ENCODE measurements at places on chromosomes 2 and 18. TPM values are rescaled to one million over a fixed set of nuclear protein-coding genes. Genes with fewer than 3 reads are reported as not detected.

The ZNF2 gene
- total RNA-seq, result 6.6 TPM

The CNDP1 gene
- not detected for total RNA-seq

The TMEM150A gene
- total RNA-seq, result 36.7 TPM

DNA sequence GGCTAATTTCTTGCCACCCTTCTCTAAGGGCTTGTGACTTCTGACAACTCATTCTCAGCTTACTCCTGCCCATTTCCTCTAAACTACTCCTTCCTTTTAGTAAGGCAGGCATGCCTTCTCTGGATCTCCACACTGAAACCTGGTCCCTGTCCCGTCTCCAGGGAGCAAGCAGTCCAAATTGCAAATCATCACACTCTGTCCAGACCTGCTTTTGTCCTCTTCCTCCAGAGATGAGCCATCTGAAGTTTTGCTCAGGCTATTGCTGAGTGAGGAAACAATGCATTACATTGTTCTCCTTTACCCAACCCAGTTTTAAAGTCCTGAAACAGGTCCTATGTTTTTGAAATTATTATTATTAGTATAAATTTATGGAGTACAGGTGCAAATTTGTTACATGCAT, 57.3 kb downstream of the ARHGAP25 start:
- no peak overlapping the region for H3K4me3 ChIP-seq
- no peaks in the 10 kb centered on the region for H3K27me3 ChIP-seq
- no peaks in the 10 kb centered on the region for H3K36me3 ChIP-seq
- H3K4me1 ChIP-seq, result no peaks in the 10 kb centered on the region

GRCh38 chr2:196649202-196649601, 9.7 kb downstream of the CCDC150 start:
- no peak overlapping the region for H3K4me3 ChIP-seq
- no peaks in the 10 kb centered on the region for H3K36me3 ChIP-seq
- H3K27me3 ChIP-seq, result no peaks in the 10 kb centered on the region

- no peaks in the 10 kb centered on the region for H3K27me3 ChIP-seq
- H3K4me1 ChIP-seq, result no peaks in the 10 kb centered on the region
- H3K36me3 ChIP-seq, result no peaks in the 10 kb centered on the region
- no peak overlapping the region for H3K4me3 ChIP-seq
- no peak overlapping the region for H3K27ac ChIP-seq
Observed at GRCh38 chr2:214127571-214127970, 283.3 kb upstream of the VWC2L start.

GRCh38 chr2:166831930-166832329, 56.4 kb upstream of the XIRP2 start:
- no peaks in the 10 kb centered on the region for H3K4me1 ChIP-seq
- no peaks in the 10 kb centered on the region for H3K27me3 ChIP-seq
- no peak for DNase-seq
- H3K27ac ChIP-seq, result no peak overlapping the region
- no peaks in the 10 kb centered on the region for H3K36me3 ChIP-seq

GRCh38 chr2:45607701-45608100, 3.4 kb downstream of the SRBD1 start:
- H3K4me1 ChIP-seq, result peaks cover 26% of the 10 kb centered on the region
- no peak for DNase-seq
- peaks cover 23% of the 10 kb centered on the region for H3K36me3 ChIP-seq
- no peak overlapping the region for H3K4me3 ChIP-seq

- DNase-seq, result peak; percentile 75
- no peak overlapping the region for H3K27ac ChIP-seq
- H3K4me1 ChIP-seq, result no peaks in the 10 kb centered on the region
- H3K4me3 ChIP-seq, result no peak overlapping the region
- no peaks in the 10 kb centered on the region for H3K27me3 ChIP-seq
- H3K36me3 ChIP-seq, result no peaks in the 10 kb centered on the region
Observed at GRCh38 chr2:100038011-100038410, 104.4 kb downstream of the AFF3 start.

DNA sequence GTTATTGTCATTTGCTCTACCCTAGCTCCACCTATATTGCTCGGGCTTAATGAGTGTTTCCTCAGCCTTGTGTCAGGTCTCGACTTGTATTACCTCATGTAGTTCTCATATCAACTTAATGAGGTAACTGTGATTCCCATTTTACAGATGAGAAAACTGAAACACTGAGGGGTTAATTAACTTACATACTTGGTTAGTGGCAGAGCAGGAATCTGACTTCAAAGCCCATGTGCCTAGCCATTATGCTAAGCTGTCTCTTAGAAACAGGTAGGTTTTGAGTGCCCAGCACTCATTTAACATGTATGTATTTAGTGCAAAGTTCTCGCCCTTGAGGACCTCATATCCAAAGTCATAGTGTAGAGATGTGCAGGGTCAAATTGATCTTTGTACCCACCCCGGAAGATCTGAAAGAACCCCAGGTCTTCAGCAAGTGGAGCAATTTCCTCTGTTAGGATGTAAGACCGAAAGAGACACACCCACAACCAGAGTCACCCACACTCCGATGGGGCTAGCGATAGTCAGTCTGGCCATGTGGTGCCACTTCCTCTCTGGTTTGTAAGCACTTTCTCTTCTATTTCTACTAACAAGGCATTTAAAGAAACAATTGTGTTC, 121.0 kb upstream of the SLC39A10 start:
- H3K27me3 ChIP-seq, result no peaks in the 10 kb centered on the region
- H3K4me3 ChIP-seq, result no peak overlapping the region
- H3K4me1 ChIP-seq, result peaks cover 3% of the 10 kb centered on the region

DNA sequence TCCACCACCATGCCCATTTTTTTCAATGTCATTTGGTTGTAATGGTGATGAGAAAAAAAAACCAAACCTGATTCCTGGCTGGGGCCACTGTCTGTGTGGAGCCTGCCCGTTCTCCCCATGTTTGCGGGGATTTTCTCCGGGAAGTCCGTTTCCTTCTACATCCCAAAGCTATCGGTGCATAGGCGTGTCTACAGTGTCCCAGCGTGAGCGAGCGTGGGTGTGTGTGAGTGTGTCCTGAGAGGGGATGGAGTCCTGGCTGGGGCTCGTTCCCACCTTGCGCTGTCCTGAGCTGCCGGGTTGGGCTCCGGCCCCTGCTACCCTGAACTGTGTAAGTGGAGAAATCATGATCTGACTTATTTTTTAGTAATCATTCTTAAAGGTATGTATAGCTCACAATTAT, 7.3 kb upstream of the ZAP70 start:
- no peak overlapping the region for H3K4me3 ChIP-seq
- H3K4me1 ChIP-seq, result no peaks in the 10 kb centered on the region
- no peak for DNase-seq
- H3K36me3 ChIP-seq, result no peaks in the 10 kb centered on the region
- H3K27ac ChIP-seq, result no peak overlapping the region

DNA sequence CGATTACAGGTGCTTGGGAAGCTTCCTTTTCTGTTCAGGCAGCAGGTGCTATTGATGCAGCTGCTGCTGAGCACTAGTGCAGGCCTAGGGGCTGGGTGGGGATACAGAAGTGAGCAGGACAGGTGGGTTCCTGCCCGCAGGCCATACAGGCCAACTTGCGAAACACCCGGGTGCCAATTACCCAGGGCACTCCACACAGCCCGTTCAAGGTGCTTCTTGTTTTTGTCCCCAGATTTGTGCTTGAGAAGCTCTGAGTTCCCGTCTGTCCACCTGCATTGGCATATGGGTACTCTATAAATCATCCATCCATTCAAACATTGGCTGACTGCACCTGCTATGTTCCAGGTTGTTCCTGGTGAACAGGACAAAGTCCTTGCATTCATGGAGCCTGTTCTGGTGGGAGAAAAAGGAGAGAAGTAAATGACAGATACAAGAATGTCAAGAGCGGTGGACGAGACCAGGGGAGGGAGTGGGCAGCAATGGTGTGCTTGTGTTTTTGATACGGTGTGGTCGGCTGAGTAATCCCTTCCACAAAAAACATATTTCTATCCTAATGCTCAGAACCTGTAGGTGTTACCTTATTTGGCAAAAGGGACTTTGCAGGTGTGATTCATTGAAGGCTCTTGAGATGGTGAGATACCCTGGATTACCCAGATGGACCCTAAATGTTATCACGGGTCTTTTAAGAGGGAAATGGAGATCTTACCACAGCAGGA, 31.4 kb downstream of the SH3BP4 start:
- no peaks in the 10 kb centered on the region for H3K27me3 ChIP-seq
- H3K4me1 ChIP-seq, result peaks cover 58% of the 10 kb centered on the region
- no peak overlapping the region for H3K4me3 ChIP-seq
- peak overlapping the region; percentile 81 for H3K27ac ChIP-seq
- DNase-seq, result no peak
- H3K36me3 ChIP-seq, result no peaks in the 10 kb centered on the region

DNA sequence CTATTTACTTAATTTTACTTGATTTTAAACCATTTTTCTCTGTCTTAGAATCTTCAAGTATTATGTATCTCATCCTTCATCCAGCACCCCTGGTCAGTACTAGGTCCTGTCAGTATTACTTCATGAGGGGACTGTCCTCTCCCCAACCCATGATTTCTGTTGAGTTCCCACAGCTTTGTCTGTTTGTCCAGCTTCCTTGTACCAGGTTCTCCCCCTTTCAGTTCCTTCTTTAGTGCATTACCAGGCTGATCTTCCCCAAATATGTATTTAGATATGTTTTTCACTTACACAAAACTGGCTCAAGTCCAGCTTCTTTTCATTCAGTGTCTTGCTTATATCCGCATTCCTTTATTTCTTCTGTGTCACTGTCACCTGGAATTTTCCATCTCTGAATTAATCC, 13.8 kb upstream of the TTC27 start:
- DNase-seq, result no peak
- no peaks in the 10 kb centered on the region for H3K27me3 ChIP-seq
- no peak overlapping the region for H3K27ac ChIP-seq
- no peak overlapping the region for H3K4me3 ChIP-seq
- H3K4me1 ChIP-seq, result no peaks in the 10 kb centered on the region
- peaks cover 74% of the 10 kb centered on the region for H3K36me3 ChIP-seq

DNA sequence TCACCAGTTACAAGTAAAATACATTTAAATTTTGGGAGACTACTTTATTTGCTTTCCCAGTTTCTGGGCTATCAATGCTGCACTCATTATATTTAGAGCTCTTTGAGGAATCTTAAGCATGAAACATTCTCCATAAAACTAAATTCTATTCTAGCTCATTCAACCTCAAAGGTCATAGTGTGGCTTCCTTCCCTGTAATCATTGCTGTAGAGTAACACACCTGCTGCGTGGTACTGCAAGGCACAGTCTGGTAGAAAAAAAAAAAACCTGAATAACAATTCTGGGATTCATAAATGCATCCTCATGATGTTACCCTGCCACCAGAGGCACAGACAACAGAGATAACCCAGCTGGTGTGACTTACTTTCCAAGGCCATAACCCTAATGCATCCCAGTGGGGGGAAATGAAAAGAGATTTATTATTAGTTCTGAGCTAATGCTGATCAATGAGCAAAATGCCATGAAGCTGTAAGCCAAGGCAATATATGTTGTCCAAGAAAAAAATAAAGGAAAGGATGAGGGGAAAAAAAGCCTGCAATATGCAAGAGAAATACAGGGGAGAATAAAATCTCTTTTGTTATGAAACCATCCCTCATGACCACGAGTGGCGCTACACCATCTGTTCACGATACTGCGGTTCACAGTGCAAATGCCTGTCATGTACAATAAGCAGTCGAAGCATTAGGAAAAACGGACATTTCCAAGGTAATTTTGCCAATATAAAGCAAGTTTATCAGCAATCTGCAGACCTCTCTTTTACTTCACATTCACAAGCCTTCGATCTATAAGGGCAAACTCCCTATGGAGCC, 1481.6 kb upstream of the PIK3C3 start:
- no peak overlapping the region for H3K27ac ChIP-seq
- H3K4me1 ChIP-seq, result no peaks in the 10 kb centered on the region
- no peak for DNase-seq
- no peaks in the 10 kb centered on the region for H3K36me3 ChIP-seq
- no peaks in the 10 kb centered on the region for H3K27me3 ChIP-seq
- H3K4me3 ChIP-seq, result no peak overlapping the region

DNA sequence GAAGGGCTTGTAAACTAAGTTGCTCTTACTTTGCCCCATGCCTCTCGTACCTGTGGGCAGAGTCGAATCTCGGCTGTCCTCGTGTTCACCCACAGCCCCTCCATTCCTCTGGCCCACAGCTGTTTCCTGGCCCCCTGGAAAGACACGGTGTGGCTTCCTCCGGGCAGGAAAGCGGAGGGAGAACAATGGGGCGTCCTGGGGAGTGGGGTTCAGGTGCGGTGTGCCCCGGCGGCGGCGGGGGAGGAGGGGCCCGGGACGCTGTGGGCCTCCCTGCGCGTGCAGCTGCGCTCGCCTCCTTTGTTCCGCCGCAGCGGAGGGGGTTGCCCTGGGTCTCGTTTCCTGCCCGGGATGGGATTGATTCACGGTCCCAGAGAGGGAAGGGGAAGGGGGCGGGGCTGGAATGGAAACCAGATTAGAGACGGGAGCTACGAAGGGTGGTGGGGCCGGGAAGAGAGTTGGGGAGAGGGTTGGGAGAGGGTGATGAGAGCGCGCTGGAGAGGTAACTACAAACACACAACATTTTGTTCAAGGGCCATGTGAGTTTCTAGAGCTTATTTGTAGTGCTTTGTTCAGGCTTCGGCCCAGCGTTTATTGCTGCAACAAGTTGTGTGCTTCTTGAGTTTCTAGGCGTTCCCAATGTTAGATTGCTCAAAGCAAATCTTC, 796 bp downstream of the MYO1B start:
- H3K27ac ChIP-seq, result peak overlapping the region; percentile 70
- no peaks in the 10 kb centered on the region for H3K36me3 ChIP-seq
- H3K27me3 ChIP-seq, result no peaks in the 10 kb centered on the region
- H3K4me3 ChIP-seq, result peak overlapping the region; percentile 63
- peaks cover 6% of the 10 kb centered on the region for H3K4me1 ChIP-seq

GRCh38 chr2:54967269-54967668, 83.0 kb downstream of the RTN4 start:
- peaks cover 20% of the 10 kb centered on the region for H3K4me1 ChIP-seq
- no peak overlapping the region for H3K4me3 ChIP-seq
- H3K27ac ChIP-seq, result no peak overlapping the region
- H3K27me3 ChIP-seq, result no peaks in the 10 kb centered on the region

DNA sequence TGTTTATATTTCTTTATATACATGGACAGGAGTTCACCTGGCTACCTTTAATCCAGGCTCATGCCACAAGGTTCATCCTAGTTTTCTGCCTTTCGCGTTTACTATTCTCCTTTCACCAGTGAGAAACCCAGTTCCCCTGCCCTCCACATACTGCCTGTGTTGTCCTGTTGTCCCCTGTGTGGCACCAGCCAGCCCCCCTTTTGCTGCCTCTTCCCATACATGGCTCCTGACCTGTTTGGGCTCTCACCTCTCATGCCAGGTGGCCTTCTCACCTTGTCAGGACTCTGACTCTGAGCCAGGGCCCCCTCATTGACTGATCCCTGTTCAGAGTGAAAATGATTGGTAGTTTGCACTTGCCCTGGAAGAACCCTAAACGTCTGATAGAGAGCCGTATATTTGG, 13.6 kb downstream of the ASB1 start:
- no peak overlapping the region for H3K4me3 ChIP-seq
- H3K4me1 ChIP-seq, result peaks cover 21% of the 10 kb centered on the region
- H3K27ac ChIP-seq, result no peak overlapping the region
- no peaks in the 10 kb centered on the region for H3K27me3 ChIP-seq
- no peak for DNase-seq

Measured in esophagus muscularis mucosa (tissue), 4 donors.